GM23338 (cell line): ENCODE measurements at places on chromosomes 3 and 15. TPM values are rescaled to one million over a fixed set of nuclear protein-coding genes. Genes with fewer than 3 reads are reported as not detected.

Gene FOXB1
- total RNA-seq, result 3.1 and 4.7 TPM in 2 replicates

Gene GOLGA8J
- not detected in 2 replicates for total RNA-seq

DNA sequence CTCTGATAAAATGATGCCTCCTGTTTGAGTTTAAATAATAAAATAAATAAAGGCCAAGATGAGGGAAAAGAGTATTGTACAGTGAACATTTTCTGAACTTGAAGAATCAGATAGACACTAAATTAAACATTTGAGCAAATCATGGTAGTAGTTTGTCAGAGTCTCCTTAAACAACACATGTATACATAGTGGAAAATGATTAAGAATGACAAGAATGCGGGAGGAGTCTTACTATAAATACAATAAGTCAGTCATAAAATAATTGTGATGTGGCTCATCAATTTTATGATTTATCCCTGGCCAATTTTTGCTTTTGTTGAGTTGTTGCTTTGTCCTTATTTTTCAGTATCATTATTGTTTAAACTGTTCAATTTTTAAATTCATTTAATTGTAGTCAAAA lies 158.0 kb upstream of the TMC3 start:
- 0 out of 2 replicates have a peak overlapping the region, but pooled peaks have one; percentile 24 for H3K4me3 ChIP-seq
- no peaks in the 10 kb centered on the region for H3K27me3 ChIP-seq

DNA sequence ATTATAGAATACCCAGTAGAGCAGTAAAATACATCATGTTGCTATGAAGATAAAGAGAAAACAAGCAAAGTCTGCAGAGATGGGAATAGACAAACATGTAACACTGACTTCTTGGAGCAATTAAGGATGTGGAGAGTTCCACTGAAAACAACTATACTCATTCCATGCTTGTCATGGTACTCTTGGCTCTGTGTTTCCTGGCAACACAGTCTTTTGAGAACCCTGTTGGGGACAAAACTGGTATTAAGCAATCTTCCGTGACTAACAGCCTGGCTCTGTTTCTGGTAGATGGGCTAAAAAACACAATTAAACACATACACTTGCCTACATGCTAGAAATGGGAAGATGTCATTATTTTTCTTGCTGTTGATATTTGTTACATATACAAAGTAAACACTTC lies 1212.3 kb upstream of the GBE1 start:
- H3K27ac ChIP-seq, result no peak overlapping the region
- no peaks in the 10 kb centered on the region for H3K36me3 ChIP-seq
- no peak overlapping the region for H3K4me3 ChIP-seq
- no peaks in the 10 kb centered on the region for H3K27me3 ChIP-seq
- no peaks in the 10 kb centered on the region for H3K4me1 ChIP-seq

- H3K27me3 ChIP-seq, result no peaks in the 10 kb centered on the region
- H3K4me3 ChIP-seq, result no peak overlapping the region
- H3K4me1 ChIP-seq, result no peaks in the 10 kb centered on the region
- no peak for DNase-seq
Observed at GRCh38 chr3:19888428-19889152, 45.4 kb downstream of the EFHB start.

GRCh38 chr3:73385568-73385967 lies 239.2 kb downstream of the PDZRN3 start:
- no peaks in the 10 kb centered on the region for H3K27me3 ChIP-seq
- no peak overlapping the region for H3K4me3 ChIP-seq
- H3K27ac ChIP-seq, result no peak overlapping the region
- H3K4me1 ChIP-seq, result no peaks in the 10 kb centered on the region

GRCh38 chr3:10289787-10290355 lies 2.9 kb downstream of the GHRL start:
- H3K4me3 ChIP-seq, result no peak overlapping the region
- no peaks in the 10 kb centered on the region for H3K27me3 ChIP-seq
- no peak overlapping the region for H3K27ac ChIP-seq
- H3K36me3 ChIP-seq, result 0 out of 2 replicates have a peak, but pooled peaks cover 3% of the 10 kb centered on the region

- H3K36me3 ChIP-seq, result no peaks in the 10 kb centered on the region
- no peak overlapping the region for H3K27ac ChIP-seq
- no peaks in the 10 kb centered on the region; the same call in 1 of the 2 replicates for H3K4me1 ChIP-seq
- no peaks in the 10 kb centered on the region for H3K27me3 ChIP-seq
- DNase-seq, result no peak
Observed at GRCh38 chr15:83928878-83929418, 275.0 kb downstream of the ADAMTSL3 start.

DNA sequence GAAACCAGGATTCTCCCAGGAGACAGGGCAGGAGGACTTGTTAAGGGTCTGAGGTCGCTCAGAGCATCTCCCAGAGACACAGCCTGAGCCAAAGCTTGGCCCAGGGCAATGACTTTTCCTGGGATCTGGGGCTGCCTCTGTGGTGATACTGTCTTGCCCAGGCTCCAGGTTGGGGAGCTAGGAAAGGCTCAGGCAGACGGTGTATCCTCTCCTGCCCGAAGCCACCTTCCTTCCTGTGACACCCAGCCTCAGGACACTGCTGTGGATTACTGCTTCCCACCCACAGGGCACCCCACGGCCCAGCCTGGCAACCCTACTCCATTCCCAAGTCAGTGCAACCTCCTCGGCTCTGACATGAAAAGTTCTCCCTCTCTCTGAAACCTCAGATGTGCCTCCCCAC lies 31.9 kb downstream of the SCN5A start:
- H3K27ac ChIP-seq, result no peak overlapping the region
- no peaks in the 10 kb centered on the region for H3K4me1 ChIP-seq
- no peak overlapping the region for H3K4me3 ChIP-seq
- H3K36me3 ChIP-seq, result no peaks in the 10 kb centered on the region
- DNase-seq, result no peak

DNA sequence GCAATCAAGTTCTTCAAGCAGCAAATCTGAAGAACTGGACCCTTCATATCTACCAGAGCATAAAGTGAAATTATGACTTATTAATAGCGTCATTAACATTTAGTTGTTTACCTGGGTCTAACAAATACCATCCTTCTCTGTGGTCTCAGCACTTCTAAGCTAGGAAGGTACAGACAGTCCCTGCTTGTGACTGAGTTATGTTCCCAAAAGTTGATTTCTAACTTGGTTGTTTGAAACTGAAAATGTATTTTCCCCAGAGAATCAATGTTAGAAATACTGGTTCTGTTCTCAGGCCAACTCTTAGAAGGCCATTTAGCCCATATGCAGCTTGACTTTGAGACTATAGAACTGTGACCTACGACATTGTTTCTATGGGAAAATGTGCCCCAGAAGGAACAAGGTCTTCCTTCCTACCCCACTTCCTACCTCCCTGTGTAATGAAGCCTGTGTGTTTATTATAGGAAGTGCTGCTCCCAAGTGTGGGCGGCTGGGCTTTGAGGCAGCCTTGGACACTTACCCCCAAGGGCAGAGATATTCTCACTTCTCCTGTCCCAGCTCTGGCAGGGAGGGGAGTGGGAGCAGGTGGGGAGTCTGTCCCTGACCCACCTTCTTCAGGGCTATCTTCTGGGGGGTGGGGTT lies 12.2 kb upstream of the MAPK6 start:
- no peaks in the 10 kb centered on the region for H3K27me3 ChIP-seq
- H3K4me3 ChIP-seq, result no peak overlapping the region
- no peaks in the 10 kb centered on the region for H3K36me3 ChIP-seq

DNA sequence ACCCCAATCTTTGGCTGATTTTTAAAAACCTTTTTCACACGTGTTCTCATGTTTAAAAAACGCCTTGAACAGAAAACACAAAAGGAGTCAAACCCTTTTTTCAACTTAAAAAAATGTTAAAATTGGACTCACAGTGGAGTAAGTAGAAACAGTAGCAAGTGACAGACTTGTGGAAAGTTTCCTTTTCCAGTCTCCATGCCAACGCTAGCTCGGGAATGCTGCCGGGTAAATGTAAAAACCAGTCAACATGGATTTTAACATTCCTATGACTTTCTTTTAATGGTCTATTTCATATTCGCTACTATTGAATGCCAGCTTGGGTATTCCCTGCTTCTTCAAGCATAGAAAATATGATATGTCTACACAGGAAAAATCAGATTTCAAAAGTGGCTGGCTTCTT lies 1.6 kb upstream of the PROK2 start:
- H3K27me3 ChIP-seq, result peaks cover 63% of the 10 kb centered on the region
- DNase-seq, result peak; percentile 52
- H3K4me1 ChIP-seq, result peaks cover 44% of the 10 kb centered on the region

- no peaks in the 10 kb centered on the region for H3K27me3 ChIP-seq
- H3K4me3 ChIP-seq, result no peak overlapping the region
- H3K4me1 ChIP-seq, result peaks cover 56% of the 10 kb centered on the region
Observed at GRCh38 chr3:51799879-51800749, 21.1 kb upstream of the IQCF6 start.

DNA sequence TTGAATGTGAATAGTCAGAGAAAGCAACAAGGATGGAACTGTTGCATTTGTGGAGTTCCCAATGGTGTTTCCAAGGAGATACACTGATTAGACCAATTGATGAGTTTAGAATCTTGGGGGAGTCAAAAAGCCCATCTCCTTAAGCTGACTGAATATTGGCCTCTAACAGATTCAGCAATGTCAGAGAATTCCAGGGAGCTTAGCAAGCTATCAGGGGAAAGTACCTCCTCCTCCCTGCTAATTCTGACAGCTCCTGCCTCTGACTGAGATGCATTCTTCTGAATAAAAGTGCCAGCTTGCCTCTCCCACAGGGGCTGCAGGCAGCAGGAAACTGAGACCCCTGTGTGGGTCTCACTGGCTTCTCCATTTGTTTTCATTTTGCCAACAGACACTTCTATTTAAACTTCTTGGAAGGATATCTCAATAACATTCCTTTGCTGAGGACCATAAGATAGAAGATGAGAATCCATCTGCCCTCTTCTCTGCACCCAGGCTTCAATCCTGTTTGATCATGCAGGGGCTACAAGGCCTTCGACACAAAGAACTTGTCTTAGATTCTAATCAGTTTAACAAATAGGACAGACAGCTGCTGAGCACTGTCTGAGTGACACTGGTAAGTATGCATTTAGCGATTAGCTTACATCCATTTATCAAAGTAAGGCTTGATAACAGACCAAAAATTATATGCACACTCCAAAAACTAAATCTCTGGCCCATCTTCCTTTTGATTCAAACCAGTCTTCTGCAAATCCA lies 1080.8 kb downstream of the TUSC7 start:
- no peaks in the 10 kb centered on the region for H3K36me3 ChIP-seq
- H3K4me3 ChIP-seq, result no peak overlapping the region
- peak overlapping the region; percentile 27; the same call in 1 of the 2 replicates for H3K27ac ChIP-seq

DNA sequence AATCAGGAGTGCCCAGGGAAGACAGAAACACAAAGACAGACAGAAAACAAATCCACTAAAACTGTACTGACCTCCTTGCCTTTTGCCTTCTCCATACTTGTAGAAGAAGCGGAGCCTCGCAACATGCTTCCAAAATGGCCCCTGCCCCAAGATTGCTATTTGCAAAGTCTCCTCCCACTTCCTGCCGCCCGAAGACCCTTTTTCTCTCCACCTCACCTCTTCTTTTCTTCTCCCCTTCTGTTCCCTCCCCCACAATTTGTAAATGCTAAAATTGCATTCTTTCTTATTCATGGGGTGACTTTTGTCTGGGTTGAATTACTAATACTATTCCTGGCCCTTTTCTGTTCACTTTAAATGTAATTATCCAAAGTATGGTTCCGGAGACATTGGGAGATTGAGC lies at the start of gene DPPA4:
DPPA4 (minus strand) TSS at position 154 of the 400 bp plus-strand sequence; CDS start at position 125, 29 bp downstream.
- H3K4me3 ChIP-seq, result peak within 1 kb of the TSS; percentile 96
- H3K27me3 ChIP-seq, result no peaks in the 10 kb centered on the region
- H3K36me3 ChIP-seq, result peaks cover 38% of the 10 kb centered on the region
- peak within 1 kb of the TSS; percentile 88 for H3K27ac ChIP-seq

DNA sequence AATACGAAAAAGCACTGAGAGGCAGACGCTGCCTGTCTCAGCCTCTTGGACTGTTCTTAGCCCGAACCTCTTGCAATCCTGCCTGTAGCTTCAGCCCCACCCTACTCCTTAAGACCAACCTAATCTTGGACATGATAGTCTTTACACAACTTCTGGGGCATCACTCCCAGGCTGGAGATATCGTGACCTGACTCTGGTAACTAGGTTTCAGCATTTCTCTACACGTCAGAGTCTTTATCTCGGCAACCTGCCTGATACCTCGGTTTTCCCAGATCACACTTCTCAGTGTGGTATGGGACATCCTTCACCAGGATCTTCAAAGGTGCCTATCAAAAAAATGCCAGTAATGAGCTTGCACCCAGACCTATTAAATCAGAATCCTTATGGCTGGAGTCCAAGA lies 590.2 kb upstream of the KCNMB2 start:
- H3K4me1 ChIP-seq, result peaks cover 12% of the 10 kb centered on the region
- H3K27ac ChIP-seq, result no peak overlapping the region
- H3K27me3 ChIP-seq, result no peaks in the 10 kb centered on the region
- no peaks in the 10 kb centered on the region for H3K36me3 ChIP-seq

GRCh38 chr3:48436855-48437254 lies 3.1 kb downstream of the CCDC51 start:
- no peak for DNase-seq
- H3K4me1 ChIP-seq, result peaks cover 10% of the 10 kb centered on the region; the same call in 1 of the 2 replicates
- H3K36me3 ChIP-seq, result peaks cover 14% of the 10 kb centered on the region
- no peak overlapping the region for H3K27ac ChIP-seq
- no peak overlapping the region for H3K4me3 ChIP-seq
- H3K27me3 ChIP-seq, result no peaks in the 10 kb centered on the region

DNA sequence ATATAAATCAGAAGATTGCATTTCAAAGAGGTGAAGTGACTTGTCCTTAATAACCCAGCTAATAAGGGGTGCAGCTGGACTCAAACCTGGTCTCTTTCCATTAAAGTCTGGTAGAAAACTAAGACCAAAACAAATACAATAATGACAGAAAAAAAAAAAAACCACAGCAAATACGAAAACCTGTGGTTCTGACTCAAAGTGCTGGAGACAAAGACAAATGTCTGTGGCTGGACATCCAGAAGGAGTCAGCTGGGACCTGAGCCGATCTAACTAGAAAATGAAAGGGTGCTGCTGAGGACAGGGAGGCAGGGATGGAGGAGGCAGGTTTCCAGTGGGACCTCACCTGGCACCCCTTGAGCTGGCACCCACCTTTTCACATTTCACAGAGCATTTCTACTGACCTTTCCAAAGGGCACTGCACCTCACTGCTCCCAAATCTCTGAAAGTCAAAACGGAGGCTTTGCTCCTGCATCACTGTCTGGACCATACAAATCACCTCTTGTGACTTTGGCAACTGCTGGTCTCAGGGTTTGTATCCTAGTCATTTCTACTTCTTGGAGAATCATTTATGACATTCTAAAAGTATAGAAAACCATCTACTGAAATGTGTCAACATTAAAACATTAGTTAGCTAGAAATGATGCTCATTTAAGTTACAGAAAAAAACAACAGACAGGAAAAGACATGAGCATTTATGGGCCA lies 61.7 kb downstream of the CCNL1 start:
- DNase-seq, result no peak
- no peak overlapping the region for H3K4me3 ChIP-seq
- H3K27me3 ChIP-seq, result no peaks in the 10 kb centered on the region
- no peak overlapping the region for H3K27ac ChIP-seq
